GM19239 (cell line): ENCODE measurements at places on chromosomes 3 and 15.

- no peak for DNase-seq
Measured at GRCh38 chr3:175192536-175192935, 333.4 kb downstream of the NAALADL2 start.

DNA sequence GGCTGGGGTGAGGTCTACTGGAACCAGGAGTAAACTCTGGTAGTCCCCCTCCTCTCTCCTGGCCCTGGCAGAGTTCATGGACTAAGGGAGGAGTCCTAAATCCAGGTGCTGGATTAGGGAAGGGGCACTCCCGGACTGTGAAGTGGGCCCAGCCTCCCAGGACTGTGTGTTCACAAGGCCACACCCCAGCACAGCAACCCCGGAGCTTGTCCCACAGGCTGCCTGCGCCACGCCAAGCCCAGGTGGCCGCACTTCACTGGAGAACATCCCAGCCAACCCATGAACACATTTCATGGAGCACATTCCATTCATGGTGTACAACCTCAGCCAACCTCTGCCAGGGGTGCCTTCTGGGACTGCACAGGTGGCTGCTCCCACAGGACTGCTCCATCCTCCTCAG is 8.2 kb downstream of the ARPIN start:
- DNase-seq: no peak

- peak; percentile 75 for DNase-seq
Measured at GRCh38 chr3:61251174-61251972, at the start of gene FHIT. FHIT (minus strand) TSS chr3:61251452.

DNA sequence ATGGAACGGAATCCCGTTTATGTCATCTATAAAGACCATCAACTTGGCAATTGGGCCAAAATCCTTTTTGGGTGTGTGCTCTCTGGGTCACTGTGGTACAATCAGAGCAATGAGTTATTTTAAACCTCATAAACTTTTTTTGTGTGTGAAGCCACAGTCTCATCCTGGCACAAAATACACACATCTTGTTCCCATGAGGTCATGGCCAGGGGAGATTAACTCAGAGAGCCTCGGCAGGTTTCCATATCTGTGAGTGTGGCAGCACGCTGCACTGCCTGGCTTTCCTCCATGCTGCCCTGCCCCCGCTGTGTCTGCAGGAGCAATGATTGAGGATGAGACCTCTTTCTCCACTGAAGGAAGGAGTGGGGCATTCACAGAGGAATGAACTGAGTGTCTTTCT is 54.0 kb upstream of the DLG1 start:
- DNase-seq: no peak

DNA sequence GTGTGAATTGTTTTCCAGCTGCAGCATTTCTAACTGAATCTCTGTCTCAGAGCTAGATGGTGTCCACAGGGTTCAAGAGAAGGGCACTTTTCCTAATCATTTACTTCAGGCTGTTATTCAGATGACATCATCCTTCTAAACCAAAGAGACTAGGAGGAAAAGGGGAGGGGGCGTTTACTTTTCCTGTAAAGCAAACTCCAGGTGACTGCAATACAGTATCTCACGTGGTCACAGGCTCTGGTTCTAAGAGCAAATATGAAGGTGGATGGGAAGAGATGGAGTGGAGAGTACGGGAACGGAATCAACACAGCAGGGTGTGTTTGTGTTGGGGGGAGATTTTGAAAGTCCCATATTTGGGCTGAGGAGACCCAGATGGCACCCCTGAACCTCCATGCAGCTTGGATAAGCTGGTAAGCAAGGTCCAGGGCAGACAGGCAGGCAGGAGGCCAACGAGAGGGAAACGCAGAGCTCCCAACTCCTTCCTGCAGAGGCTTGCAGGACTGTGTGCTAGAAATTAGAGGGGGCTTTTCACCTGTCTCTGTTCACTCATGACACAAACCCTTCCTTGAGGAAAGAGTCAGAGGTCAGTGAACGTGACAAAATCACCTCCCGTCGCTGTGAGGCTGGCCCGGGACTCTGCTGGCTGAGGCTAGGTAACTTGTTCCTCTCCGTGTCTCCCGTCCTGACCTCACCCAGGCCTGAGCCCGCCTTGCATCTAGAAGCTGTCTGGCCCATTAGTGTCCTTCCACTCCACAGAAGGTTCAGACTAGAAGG is 151.2 kb downstream of the OPA1 start:
- no peak for DNase-seq

DNA sequence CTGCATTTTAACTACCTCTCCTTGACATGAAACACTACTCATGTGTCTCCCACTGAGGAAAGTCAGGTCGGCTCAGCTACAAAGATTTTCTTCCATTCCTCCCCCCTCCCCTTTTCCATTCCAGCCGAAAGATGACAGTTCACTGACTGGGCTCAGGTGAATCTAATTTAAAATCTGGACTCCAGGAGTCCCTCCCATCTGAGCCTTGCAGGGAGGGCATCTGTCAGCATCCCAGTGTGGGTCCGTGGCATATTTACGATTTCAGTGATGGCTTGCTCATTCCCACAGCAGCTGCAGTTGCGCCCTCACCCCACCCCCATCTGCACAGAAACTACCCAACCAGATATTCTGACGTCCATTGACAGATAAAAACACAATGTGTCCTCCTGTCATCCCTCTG is 153.7 kb upstream of the ARRDC4 start:
- no peak for DNase-seq

- DNase-seq: no peak
Measured at GRCh38 chr3:31117854-31118253, 223.4 kb upstream of the GADL1 start.

GRCh38 chr3:62922326-62922725 is 47.1 kb upstream of the CADPS start:
- no peak for DNase-seq

- no peak for DNase-seq
Measured at GRCh38 chr3:13201851-13202250, 128.6 kb upstream of the IQSEC1 start.
